Activated T-cell treated with anti-CD3 and anti-CD28 coated beads, Interleukin-2, amount 50 U/mL, for 72 hours (primary cell): ENCODE measurements at places on chromosomes 11 and 22.

GRCh38 chr22:33909911-33910310, 10.4 kb downstream of the LARGE1 start:
- no peak for DNase-seq
- H3K27me3 ChIP-seq = peaks cover 8% of the 10 kb centered on the region
- no peaks in the 10 kb centered on the region for H3K4me1 ChIP-seq
- H3K27ac ChIP-seq = no peak overlapping the region

DNA sequence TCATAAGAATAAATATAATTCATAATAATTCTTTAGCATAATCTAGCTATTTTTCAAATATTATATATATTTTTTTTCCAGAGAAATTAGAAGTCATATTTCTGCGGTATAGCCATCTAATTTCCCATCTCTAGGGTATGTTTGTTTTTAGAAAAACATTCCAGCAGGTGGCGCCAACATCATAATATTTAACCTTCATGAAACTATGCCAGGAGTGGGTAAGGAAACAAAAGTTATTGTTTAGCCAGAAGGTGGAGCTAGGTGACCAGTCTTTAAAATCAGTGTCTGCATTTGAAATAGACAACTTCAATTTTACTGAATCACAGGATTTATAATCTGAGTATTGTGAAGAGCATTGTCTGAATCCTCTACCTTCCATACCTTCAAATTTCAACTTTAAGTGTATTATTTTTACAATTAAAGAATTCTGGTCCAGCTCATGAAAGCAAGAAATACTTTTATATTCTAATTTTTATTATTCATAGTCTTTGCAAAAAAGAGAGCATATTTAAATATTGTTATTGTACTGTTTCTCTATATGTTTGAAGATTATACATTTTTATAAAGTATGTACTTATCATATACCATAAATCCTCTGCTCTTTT, 15.7 kb upstream of the CCDC179 start:
- H3K4me3 ChIP-seq = no peak overlapping the region
- no peak overlapping the region for H3K27ac ChIP-seq
- no peaks in the 10 kb centered on the region for H3K36me3 ChIP-seq

GRCh38 chr11:106585061-106585460, 433.2 kb downstream of the GUCY1A2 start:
- H3K4me3 ChIP-seq = no peak overlapping the region
- H3K27me3 ChIP-seq = no peaks in the 10 kb centered on the region
- no peak overlapping the region for H3K27ac ChIP-seq
- no peak for DNase-seq

DNA sequence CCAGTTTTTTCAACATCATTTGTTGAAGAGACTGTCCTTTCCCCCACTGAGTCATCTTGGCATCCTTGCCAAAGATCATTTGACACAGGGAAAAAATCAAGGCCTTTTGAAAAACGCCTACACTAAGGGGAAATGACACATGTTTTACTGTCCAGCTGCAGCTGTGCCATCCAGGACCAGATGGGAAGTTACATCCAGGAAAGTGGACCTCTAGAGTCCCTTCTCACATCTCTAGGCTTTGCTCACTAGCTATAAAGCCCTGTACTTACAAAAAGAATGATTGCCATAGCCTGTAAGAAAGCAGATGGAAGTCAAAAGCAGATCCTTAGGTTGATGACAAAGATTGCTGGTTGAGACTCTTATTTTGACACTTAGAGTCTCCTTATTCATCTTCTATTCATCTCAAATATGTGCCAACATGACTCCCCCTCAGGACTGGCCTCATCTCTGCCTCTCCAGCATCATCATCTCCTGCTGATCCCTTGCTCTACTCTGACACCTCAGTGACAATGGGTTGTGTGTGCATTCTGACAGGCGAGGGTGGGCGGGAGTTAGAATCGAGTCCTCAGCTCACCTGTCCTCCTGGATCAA, 22.8 kb downstream of the OSBP2 start:
- no peak overlapping the region for H3K4me3 ChIP-seq
- H3K27me3 ChIP-seq = no peaks in the 10 kb centered on the region
- peaks cover 13% of the 10 kb centered on the region for H3K4me1 ChIP-seq
- DNase-seq = peak; percentile 16
- peaks cover 2% of the 10 kb centered on the region for H3K36me3 ChIP-seq

GRCh38 chr11:69538854-69539253, 57.4 kb downstream of the LINC01488 start:
- no peak overlapping the region for H3K27ac ChIP-seq
- H3K4me1 ChIP-seq = no peaks in the 10 kb centered on the region
- peaks cover 54% of the 10 kb centered on the region for H3K27me3 ChIP-seq
- no peak overlapping the region for H3K4me3 ChIP-seq
- no peaks in the 10 kb centered on the region for H3K36me3 ChIP-seq
- no peak for DNase-seq

- DNase-seq = no peak
- peaks cover 24% of the 10 kb centered on the region for H3K27me3 ChIP-seq
- no peaks in the 10 kb centered on the region for H3K36me3 ChIP-seq
- no peak overlapping the region for H3K27ac ChIP-seq
- no peaks in the 10 kb centered on the region for H3K4me1 ChIP-seq
Measured at GRCh38 chr22:29722587-29722986, 2.8 kb downstream of the CABP7 start.

GRCh38 chr11:13726456-13726855, 58.0 kb downstream of the FAR1 start:
- no peak overlapping the region for H3K27ac ChIP-seq
- H3K27me3 ChIP-seq = no peaks in the 10 kb centered on the region
- H3K36me3 ChIP-seq = peaks cover 5% of the 10 kb centered on the region
- no peak for DNase-seq
- H3K4me1 ChIP-seq = no peaks in the 10 kb centered on the region

GRCh38 chr11:109304159-109304558, 117.8 kb upstream of the C11orf87 start:
- no peak for DNase-seq
- H3K4me1 ChIP-seq = no peaks in the 10 kb centered on the region
- H3K36me3 ChIP-seq = no peaks in the 10 kb centered on the region

GRCh38 chr22:31106731-31107177, 614 bp downstream of the SELENOM start:
- H3K36me3 ChIP-seq = no peaks in the 10 kb centered on the region
- H3K27ac ChIP-seq = peak overlapping the region; percentile 88
- peak overlapping the region; percentile 99 for H3K4me3 ChIP-seq
- no peaks in the 10 kb centered on the region for H3K27me3 ChIP-seq
- DNase-seq = no peak
- H3K4me1 ChIP-seq = peaks cover 23% of the 10 kb centered on the region

GRCh38 chr11:131186629-131187101, 183.8 kb upstream of the NTM start:
- H3K27ac ChIP-seq = no peak overlapping the region
- H3K4me1 ChIP-seq = no peaks in the 10 kb centered on the region
- H3K27me3 ChIP-seq = peaks cover 5% of the 10 kb centered on the region
- DNase-seq = peak; percentile 1

DNA sequence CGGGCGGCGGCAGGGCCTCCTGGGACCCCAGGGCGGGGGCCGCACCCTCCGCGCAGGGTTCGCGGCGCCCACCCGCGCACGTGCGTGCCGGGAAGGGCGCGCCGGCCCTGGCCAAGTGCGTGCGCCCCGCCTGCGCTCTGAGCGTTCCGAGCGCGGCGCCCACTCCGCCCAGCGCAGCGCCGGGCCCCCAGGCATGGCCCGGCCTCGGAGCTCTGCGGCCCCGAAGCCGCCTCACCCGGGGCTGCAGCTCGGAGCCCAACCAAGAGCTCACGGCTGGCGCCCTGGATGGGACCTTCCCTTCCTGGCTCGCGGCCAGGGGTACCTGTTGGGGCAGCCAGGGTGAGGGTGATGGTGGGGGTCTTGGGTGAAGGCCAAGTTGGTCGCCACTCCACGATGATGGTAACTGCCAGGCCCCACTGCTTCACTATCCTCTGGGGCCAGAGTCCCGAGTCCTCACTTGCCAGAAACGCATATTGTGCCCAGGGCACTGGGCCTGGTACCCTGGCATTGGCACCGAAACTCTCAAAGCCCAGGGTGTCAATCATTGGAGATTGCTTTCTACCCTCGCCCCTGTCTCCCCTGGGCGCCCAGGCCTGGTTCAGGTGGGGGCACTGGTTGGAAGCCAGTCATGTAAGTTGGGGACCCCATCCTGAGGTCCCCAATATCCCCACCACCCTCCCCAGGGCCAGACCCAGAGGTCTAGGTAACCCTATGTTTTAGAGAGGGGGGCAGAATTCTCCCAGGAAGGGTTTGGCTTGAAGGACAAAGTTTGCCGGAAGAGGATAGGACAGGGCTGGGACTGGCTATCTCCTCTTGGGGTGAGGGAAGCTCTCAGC, 882 bp downstream of the ANO1 start:
- DNase-seq = no peak
- peaks cover 37% of the 10 kb centered on the region for H3K27me3 ChIP-seq
- H3K27ac ChIP-seq = no peak overlapping the region
- no peaks in the 10 kb centered on the region for H3K36me3 ChIP-seq
- peaks cover 4% of the 10 kb centered on the region for H3K4me1 ChIP-seq

DNA sequence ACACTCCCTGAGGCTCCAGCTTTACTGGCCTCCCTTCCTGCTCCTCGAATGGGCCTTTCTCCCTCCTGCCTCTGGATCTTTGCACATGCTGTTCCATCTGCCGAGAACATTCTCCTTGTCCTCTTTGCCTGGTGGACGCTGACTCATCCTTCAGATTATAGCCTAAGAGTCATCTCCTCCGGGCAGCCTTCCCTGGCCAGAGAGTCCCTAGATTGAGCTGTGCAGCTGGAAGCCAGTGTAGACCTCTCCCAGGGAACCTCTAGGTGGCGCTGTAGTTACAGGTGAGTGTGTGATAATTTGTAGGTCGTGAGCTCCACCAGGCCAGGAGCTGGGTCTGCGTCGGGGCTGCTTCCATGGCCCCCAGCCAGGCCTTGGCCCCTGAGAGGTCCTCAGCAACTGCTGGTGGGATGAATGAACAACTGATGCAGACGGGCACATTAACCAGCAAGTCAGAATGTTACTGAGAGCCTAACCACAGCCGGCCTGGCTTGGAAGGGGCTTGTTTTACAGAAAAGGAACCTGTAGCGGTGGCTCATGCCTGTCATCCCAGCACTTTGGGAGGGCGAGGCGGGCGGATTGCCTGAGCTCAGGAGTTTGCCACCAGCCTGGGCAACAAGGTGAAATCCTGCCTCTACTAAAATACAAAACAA, 8.7 kb downstream of the PNPLA5 start:
- H3K27me3 ChIP-seq = peaks cover 17% of the 10 kb centered on the region
- no peak overlapping the region for H3K4me3 ChIP-seq
- H3K27ac ChIP-seq = no peak overlapping the region
- no peaks in the 10 kb centered on the region for H3K4me1 ChIP-seq

- no peak overlapping the region for H3K27ac ChIP-seq
- DNase-seq = no peak
- H3K4me3 ChIP-seq = no peak overlapping the region
- H3K4me1 ChIP-seq = no peaks in the 10 kb centered on the region
- no peaks in the 10 kb centered on the region for H3K27me3 ChIP-seq
Measured at GRCh38 chr11:97764605-97765004, 1256.1 kb upstream of the CNTN5 start.

DNA sequence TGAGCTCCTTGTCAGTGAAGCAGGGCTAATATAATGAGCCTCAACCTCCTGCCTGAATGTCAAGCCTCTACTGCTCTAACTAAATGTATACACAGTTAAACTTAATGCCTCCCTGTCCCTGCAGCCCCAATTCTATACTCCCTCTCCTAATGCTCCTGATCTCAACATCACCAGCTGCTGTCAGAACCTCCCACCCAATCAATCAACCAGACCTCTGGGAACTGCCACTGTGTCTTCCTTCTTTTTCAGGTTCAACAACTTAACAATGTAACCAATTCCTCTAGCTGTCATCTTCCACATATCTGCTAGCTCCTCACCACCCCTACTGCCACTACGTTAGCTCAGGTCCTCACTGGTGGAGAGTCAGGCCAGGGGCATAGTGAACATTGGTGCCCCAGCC, 339.8 kb upstream of the NARS2 start:
- H3K4me3 ChIP-seq = no peak overlapping the region
- H3K27me3 ChIP-seq = no peaks in the 10 kb centered on the region
- H3K36me3 ChIP-seq = no peaks in the 10 kb centered on the region
- no peak for DNase-seq
- H3K4me1 ChIP-seq = no peaks in the 10 kb centered on the region

- H3K27ac ChIP-seq = peak overlapping the region; percentile 89
- DNase-seq = peak; percentile 55
- no peaks in the 10 kb centered on the region for H3K36me3 ChIP-seq
Measured at GRCh38 chr11:43316451-43316850, 4.7 kb downstream of the API5 start.

- no peak overlapping the region for H3K4me3 ChIP-seq
- no peaks in the 10 kb centered on the region for H3K36me3 ChIP-seq
- H3K27ac ChIP-seq = no peak overlapping the region
- peaks cover 6% of the 10 kb centered on the region for H3K27me3 ChIP-seq
- H3K4me1 ChIP-seq = no peaks in the 10 kb centered on the region
- DNase-seq = no peak
Measured at GRCh38 chr22:49242480-49242879, 585.2 kb downstream of the BRD1 start.

- peak; percentile 32 for DNase-seq
- H3K27ac ChIP-seq = no peak overlapping the region
- H3K36me3 ChIP-seq = peaks cover 2% of the 10 kb centered on the region
- H3K27me3 ChIP-seq = no peaks in the 10 kb centered on the region
- peaks cover 79% of the 10 kb centered on the region for H3K4me1 ChIP-seq
Measured at GRCh38 chr22:40058265-40058664, 63.5 kb downstream of the FAM83F start.

- DNase-seq = no peak
- H3K27ac ChIP-seq = no peak overlapping the region
- no peaks in the 10 kb centered on the region for H3K4me1 ChIP-seq
- no peak overlapping the region for H3K4me3 ChIP-seq
- no peaks in the 10 kb centered on the region for H3K36me3 ChIP-seq
Measured at GRCh38 chr22:46453006-46453828, 84.2 kb downstream of the CELSR1 start.

- peak overlapping the region; percentile 99 for H3K4me3 ChIP-seq
- peaks cover 59% of the 10 kb centered on the region for H3K4me1 ChIP-seq
- DNase-seq = peak; percentile 5
Measured at GRCh38 chr11:28107191-28107749, 686 bp downstream of the KIF18A start.

DNA sequence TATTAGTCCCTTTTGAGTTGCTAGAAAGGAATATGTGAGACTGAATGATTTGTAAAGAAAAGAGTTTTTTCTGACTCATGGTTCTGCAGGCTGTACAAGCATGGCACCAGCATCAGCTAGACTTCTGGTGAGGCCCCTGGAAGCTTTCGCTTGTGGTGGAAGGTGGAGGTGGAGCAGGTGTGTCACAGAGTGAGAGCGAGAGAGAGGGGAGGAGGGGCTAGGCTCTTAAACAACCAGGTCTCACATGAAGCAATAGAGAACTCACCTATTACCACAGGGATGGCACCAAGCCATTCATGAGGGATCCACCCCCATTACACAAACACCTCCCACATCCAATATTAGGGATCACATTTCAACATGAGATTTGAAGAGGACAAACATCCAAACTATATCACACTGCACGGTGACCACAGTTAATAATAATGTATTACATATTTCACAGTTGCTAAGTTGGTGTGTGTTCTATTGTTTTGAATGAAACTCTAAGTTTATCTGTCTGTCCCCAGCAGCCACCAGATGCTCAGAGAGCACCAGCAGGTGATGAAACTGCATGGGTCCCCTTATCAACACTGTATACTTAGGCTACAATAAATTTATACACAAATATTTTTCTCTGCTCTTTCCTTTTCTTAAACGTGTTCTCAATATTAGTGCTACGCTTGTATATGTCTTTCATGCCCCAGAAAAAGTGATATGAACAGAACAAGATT, 14.1 kb downstream of the ZFP91 start:
- H3K27me3 ChIP-seq = no peaks in the 10 kb centered on the region
- DNase-seq = peak; percentile 55
- H3K36me3 ChIP-seq = peaks cover 11% of the 10 kb centered on the region
- peak overlapping the region; percentile 38 for H3K4me3 ChIP-seq

- DNase-seq = no peak
- no peak overlapping the region for H3K4me3 ChIP-seq
- no peaks in the 10 kb centered on the region for H3K36me3 ChIP-seq
Measured at GRCh38 chr11:120482149-120482548, 29.4 kb upstream of the GRIK4 start.
